Left lung (tissue), 14 donors: ENCODE measurements at places on chromosomes 13 and 19. TPM values are rescaled to one million over a fixed set of nuclear protein-coding genes. Genes with fewer than 3 reads are reported as not detected.

DNA sequence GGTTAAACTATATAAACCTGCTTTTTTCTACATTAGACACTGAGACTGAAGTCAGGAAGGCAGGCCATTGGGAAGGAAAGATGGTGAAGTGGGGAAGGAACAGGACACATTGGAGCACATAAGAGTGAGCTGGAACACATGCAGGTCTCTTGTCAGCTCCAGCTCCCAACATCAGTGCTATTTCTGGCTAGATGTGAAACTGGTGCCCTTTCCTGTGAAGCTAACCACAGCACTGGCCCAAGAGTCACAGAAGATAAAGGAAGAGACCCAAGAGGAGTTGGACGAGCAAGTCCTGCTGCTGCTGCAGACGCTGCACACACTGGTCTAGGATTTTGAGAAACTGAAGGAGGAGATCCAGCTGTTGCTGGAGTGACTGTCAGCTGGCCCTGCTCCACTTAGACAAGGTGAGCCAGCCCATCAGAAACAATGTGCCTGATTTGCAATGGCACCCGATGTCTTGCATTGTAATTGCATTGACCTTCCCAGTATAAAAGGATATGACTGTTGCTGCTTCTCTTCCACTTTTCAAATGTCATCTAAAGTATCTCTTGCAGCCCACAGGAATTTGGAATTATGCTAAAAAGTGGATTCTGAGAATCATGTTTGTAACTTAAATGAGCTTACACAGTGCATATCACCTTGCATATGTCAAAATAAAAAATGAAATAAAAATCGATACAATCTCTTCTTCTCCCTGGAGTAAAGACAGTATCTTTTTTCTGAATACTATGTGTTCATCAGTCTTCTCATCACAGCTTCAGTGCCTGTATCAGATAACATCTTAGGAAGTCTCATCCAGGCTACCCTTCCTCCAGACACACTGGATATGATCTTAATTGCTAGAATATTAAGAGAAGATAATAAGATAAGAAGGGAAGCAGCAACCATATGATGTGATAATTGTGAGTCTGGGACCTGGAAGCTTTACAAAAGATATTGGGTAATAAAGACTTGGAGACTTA is 230.7 kb upstream of the SPRY2 start:
- no peak for DNase-seq

GRCh38 chr13:81745391-81745790 is 1404.5 kb upstream of the SPRY2 start:
- no peak for DNase-seq

Gene PROZ
- total RNA-seq = not detected

GRCh38 chr13:45975337-45975736 is 77.2 kb downstream of the ZC3H13 start:
- DNase-seq = no peak

DNA sequence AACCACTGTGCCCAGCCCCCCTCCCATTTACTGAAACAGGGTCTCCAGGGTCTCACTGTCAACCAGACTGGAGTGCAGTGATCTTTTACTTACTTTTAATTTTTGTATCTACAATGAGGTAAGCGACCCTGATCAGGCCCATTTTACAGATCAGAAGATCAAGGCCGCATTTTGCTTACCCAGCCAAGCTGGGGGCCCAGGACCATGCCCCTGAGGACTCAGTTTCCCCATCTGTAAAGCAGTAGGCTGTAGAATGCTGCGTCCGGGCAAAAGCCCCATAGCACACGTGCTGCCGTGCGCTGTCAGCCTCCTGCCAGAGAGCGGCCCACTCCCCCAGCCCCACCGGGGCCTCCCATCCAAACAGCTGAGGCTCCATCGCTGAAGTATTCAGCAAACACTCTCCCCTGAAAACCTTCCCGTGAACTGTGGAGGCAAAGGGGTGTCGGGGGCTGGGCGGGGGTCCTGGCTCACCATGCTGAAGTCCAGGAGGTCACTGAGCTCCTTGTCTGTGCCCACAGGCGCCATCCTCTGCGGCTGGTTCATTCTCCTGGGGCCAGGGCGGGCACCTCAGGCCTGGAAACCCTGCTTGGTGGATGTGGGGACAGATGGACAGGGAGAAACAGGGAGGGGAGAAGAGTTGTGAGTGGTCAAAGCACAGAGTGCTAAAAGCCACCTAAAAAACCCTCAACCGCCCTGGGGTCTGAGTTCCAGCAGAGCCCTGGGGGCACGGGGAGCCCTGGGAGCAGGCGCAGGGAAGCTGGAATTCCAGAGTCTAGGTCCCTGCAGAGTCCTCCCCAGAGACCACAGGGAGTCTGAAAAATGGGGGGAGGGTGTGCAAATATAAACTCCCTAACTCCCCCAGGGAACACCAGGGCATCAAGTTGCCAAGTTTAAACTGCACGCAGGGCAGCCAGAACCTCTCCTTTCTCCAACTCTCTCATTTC is 2.4 kb downstream of the TCF3 start:
- peak; percentile 54 for DNase-seq

Gene SYDE1
- 22.9 TPM for total RNA-seq

- no peak for DNase-seq
These were observed 24.4 kb downstream of the EPSTI1 start for GRCh38 chr13:42967660-42968059.

GRCh38 chr13:65913173-65913572 is 1317.0 kb downstream of the PCDH9 start:
- no peak for DNase-seq

GRCh38 chr19:55080968-55081769 is 5.5 kb downstream of the EPS8L1 start:
- DNase-seq = peak; percentile 65

GRCh38 chr19:55479451-55480230 is 3.2 kb downstream of the ZNF628 start:
- DNase-seq = no peak

GRCh38 chr19:48539503-48540096 is 12.4 kb upstream of the SULT2B1 start:
- peak; percentile 5 for DNase-seq

DNA sequence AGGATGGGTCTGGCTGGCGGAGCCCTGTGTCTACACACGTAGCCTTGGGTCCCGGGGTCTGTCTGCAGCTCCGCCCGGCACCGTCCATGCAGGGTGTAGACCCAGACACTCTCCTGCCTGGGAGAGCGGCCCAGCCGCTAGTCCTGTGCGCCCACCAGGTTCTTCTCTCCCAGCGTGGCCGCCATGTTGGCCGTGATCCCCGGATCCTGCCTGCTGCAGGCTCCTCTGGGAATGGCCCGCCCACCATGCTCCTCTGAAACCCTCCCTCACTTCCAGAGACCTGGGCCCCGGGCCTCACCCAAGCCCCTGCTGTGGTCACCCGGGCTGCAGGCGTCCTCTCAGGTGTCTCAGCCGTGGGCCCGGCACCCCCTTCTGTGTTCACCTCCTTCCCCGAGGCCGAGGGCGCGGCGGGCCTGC is 57.7 kb upstream of the MCF2L start:
- no peak for DNase-seq

DNA sequence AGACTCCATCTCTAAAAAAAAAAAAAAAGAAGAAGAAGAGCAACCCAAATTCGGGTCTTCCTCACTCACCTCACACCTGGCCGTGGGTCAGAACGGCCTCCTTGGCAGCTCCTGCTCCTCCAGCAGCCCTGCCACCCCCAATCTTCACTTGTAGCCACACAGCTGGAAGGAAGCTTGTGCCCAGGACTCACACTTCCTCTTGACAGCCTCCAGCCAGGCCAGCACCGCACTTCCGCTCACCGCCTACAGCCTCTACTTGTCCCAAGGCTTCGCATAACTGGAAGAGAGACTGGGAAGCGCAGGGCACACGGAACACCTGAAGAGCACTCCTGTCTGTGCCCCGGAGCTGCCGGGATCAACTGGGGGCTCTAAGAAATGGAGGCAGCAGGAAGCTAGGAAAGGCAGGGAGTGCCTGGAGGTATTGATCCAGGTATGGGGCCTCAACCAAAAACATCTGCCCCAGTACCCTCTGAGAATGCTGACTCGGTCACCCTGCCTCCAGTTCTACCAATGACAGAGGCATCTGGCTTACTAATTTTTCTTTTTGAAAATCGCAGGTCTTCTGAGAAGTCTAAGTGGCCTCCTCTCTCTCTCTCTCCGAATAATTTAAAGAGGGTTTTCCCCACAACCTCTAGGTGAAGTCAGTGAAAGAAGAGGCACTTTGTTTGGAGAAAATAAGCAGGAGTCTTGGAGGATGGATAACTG is 31.1 kb upstream of the ATP12A start:
- DNase-seq = no peak

Gene MLLT1
- total RNA-seq = 69.3 TPM

Gene CEACAM20
- not detected for total RNA-seq

- no peak for DNase-seq
These were observed 76.9 kb downstream of the SIPA1L3 start for GRCh38 chr19:37983916-37984315.

DNA sequence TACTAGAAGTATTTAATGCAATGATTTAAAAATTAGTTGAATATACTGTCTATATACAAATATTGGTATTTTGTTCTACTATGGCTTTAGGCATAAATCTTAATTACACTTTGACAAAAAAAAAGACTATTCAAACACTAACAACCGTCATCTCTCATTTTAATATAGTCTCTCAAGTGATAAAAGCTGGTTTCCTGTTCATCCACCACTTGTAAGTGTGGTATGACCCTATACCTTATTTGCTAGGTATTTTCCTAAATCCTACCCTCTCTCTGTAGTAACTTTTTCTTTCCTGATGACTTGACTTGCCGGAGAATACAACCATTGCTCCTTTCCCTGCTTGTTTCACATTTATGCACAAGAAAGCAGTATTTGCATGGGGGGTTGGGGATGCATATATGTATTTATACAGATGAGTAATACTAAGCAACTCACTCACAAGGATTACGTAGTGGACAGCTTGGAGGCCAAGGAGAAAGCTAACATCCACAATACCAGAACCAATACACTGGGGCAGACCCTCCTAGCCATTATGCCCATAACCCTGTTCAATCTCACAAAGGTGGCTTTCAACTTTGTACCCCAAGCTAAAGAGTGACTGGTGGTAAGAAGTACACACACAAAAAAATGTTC is 12.7 kb upstream of the EFNB2 start:
- DNase-seq = no peak

GRCh38 chr19:58007285-58007684 is 4.7 kb upstream of the ZNF606 start:
- no peak for DNase-seq

- no peak for DNase-seq
These were observed 318.7 kb downstream of the PCDH9 start for GRCh38 chr13:66911411-66911939.

Gene KIR2DL1
- 0.47 TPM for total RNA-seq
